ENCODE measurements at places on chromosomes 12 and 14.

DNA sequence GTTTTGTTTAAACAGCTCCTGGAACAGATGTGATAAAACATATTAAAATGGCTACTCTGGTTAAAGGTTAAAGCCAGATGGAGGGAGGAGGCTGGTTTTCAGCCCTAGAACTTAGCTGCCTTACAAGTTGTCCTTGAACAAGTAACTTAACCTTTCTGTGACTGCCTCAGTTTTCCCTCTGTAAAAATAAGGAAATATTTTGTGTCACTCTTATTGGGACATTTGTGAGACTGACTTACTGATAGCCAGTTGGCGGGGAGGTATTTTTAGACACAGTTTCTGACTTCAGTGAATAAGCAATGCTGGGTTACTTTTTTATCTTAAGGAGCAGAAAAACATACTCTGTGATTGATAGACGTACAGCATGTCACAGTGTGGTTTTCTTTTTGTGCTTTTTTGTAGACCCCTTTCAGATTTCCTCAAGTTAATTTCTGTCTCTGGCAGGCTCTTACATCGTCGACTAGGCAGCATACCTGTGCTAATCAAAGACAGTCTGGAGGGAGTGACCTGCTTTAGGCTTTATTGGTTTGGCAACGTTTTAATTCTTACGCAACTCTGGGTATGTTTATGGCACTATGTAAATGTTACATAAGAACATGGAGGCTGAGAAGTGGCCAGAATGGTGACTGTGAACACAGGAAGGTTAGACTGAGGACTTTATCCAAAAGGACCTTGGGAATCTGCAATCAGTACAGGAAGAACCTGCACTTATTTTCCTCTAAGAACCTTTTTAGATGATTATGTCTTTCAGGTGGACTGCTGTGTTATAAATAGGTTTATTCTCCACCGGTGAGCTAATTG, 3.3 kb downstream of the ACVR1B start:
- DNase-seq = no peak

- DNase-seq = no peak
Observed at GRCh38 chr12:107134558-107134957, 41.2 kb upstream of the CRY1 start.

- no peak for DNase-seq
Observed at GRCh38 chr12:75852143-75852542, 179.4 kb downstream of the PHLDA1 start.

GRCh38 chr12:78645956-78646355, 218.6 kb upstream of the SYT1 start:
- DNase-seq = no peak

All from GM20000 (cell line).